ENCODE measurements at places on chromosomes 4 and X. TPM values are rescaled to one million over a fixed set of nuclear protein-coding genes. Genes with fewer than 3 reads are reported as not detected.

The DGKK gene
- 4.8 TPM for total RNA-seq

- no peak for DNase-seq
These were observed 15.7 kb downstream of the PGAM4 start for GRCh38 chrX:77953708-77954107.

DNA sequence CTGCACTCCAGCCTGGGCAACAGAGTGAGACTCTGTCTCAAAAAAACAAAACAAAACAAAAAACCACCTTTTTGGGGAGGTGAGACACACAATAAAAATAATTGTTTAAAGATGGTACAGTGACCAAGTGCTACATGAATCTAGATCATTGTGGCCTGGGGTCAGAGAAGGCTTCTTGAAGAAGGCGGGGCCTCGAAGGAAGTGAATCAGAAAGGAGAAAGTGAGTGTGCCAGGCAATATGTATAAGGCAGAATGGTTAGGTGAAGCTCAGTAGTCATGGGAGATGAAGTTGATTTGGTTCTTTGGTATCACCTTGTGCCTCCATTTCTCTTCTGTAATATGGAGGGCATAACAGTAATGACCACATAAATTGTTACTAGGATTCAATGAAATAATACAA is 58.9 kb downstream of the DOCK11 start:
- DNase-seq: no peak

- no peak for DNase-seq
These were observed 63.1 kb upstream of the GPR78 start for GRCh38 chr4:8516996-8517550.

Data from endodermal cell (in vitro differentiated cells).